ENCODE measurements at places on chromosomes 13 and 19.

- no peak for DNase-seq
Measured at GRCh38 chr19:29934257-29934656, 7.8 kb upstream of the URI1 start.

DNA sequence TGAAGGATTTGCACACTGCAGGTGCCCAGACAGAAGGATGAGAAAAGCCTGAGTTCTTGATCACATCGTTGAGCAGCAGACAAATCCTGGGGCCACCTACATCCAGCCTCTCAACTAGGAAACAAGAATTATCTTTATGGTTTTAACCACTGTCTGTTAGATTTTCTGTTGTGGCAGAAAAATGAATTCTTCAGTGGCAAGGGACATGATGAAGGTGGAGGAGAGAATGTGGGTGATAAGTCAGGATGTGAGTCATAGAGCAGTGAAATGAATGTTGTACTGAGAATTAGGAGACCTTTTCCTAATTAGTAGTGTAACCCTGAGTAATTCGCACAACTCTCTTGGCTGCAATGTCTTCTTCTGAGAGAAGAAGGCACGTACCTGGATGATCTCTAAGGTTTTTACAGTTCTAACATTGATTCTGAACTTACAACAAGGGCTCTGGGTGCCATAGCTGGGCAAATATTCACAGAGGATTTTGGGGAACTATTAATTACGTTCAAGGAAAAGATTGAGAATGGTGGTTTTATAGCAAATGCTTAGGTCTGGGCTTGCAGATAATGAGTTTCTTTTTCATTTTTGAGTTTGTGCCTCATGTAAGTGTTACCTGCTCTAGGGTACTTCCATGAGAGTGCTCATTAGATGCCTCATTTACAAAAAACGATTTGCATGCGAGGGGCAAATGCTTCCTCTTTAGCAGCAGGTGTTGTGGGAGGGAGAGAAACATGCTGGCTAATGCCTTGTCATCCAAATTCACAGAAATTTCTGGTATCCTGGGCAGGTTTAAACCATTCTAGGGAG lies 111.0 kb upstream of the KL start:
- DNase-seq = peak; percentile 30

DNA sequence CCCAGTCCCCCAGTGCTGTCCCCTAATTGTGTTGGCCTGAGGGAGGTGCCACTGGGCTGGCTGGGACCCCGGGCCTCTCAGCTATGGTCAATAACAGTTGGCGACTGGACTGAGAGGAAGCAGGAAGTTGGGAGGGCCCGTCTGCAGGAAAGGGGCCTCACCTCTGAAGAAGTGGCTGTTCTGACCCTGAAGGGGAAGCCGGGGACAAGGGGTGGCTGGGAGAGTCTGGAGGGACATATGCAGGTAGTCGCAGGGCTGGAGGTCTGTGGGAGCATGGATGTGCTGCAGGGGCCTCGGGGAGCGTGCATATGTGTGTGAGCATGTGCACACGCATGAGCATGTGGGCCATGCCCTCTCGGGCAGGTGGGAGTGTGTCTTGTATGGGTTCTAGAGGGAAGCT lies 5.9 kb downstream of the PKN1 start:
- DNase-seq = no peak

DNA sequence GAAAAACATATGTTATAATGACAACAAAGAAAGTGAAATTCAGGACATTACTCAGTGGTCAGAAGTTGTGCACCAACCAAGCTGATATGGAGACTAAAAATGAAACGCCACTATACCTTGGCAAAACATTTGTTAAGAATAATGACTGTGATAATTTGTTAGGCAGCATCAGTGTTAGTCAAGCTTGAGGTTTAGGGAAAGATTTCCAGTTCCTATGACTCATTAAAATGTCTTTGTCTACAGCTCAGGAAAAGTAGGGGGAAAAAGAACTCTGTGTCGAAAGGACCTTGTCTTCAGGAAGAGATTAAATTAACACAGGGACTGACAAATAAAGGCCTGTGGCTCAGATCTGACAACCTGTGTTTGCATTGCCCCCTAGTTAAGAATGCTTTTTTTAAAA lies 764.1 kb upstream of the SLITRK6 start:
- DNase-seq = no peak

DNA sequence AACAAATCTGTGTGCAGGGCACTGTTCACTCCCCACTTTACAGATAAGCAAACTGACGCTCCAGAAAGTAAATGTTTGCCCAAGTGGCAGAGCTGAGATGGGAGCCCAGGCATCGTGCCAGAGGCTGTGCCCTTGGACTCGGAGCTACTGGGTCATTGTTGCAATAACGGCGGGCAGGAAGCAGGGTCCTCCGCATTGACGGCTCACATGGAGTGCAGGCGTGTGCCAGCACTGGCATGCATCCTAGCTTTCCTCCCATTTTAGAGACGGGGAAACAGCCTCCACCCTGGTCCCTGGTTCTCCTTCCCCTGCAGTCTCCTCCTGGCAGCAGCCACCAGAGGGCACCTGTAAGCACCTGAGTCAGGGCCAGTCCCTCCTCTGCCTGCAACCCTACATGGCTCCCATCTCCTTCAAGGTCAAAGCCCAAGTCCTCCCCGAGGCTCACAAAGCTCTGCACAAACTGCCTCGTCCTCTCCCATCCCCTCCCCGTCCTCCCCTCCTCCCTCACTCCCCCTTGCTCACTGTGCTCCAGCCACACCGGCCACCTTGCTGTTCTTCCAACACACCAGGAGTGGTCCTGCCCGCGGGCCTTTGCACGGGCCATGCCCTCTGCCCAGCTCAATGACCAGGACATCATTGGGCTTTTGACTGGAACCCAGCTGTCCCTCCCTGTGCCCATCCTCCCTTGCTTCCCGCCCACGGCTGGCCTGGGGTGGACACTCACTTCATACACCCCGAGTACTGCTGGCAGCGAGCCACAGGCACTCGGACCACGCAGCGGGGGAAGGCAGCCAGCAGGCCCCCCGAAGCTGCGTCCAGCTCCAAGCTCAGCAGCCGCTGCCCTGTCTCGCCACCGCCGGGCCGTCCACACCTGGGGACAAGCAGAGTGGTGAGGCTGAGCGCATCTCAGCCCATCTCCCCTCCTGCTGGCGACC lies 7.7 kb upstream of the LRG1 start:
- no peak for DNase-seq

GRCh38 chr19:7257148-7258040 lies 36.8 kb downstream of the INSR start:
- DNase-seq = no peak

DNA sequence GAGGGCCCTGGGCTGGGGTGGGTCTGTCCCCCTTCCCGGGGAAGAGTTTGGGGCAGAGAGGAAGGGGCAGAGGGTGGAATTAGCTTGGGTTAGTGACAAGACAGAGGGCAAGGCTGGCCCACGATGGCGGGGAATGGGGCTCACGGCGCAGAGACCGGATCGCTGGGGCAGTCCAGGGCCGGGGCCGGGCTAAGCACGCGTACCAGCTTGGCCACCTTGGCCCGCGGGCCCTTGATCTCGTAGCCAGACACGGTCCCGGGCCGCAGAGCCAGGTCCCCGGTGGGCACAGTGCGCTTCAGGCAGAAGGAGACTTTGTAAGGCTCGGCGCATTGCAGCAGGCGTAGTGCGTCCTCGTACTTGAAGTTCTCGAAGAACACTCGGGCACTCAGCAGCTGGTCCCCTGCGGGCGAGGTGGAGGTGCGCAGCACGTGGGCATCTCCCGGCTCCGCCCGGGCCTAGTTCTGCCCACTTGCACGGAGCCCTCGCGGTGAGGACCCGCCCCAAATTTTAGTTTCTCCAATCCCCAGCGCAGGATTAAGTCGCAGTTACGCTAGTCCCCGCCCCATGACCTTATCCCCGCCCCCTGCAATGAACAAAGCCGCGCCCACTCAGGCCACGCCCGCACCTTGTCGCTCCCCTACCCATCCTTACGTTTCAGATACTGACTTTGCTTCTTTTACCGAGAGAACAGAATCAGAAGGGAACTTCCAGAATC lies 8.6 kb upstream of the HIPK4 start:
- DNase-seq = no peak

DNA sequence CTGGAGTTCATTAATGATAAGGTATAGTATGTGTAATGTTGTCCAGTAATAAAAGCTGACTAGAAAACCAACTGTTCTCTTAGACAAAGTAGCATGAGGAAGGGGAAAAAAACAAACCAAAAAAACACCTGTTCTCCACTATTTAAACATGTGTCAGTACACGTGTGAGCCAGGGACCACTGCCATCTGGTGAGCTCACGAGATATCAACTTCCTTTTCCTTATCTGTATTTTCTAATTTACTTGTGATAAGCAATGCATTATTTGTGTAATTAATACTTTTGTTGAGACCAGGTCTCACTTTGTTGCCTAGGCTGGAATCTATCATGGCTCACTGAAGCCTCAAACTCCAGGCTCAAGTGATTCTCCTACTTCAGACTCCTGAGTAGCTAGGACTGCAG lies 4.3 kb upstream of the SIX5 start:
- no peak for DNase-seq

- no peak for DNase-seq
Measured at GRCh38 chr19:307111-307531, 15.9 kb upstream of the PLPP2 start.

GRCh38 chr13:93942016-93942415 lies 537.5 kb downstream of the DCT start:
- DNase-seq = no peak

- DNase-seq = no peak
Measured at GRCh38 chr13:95813139-95813538, 136.2 kb downstream of the DNAJC3 start.

DNA sequence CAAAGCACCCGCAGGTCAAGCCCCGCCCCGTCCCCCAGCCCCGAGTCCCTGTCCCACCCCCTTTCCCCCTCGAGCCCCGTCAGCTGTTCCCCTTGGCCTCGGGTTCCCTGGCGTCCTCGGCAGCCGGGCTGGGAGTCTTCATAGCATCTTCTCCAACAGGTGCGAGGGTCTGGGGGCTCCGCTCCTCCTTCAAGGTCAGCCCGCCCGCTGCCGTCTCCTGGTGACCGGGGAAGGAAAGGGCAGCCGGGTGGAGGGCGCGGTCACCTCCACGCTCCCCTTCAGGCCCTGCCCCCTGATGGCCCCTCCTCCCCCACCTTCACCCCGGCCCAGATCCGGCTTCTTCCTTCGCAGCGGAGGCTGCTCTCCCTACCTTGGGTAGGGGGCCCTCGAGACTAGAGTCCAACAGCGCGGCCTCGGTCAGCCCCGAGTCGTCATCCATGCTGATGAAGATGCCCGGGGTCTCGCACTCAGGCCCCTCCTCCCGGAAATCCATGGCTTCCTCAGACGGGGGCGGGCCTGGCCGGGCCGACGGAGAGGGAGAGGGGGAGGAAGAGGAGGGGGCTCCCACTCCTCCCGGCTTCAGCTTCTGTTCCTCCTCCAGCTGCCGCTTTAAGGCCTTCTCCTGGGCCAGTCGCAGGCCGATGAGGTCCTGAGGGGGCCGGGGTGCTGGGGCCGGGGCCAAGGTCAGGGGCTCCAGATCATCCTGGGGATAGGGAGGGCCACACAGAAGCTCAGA lies 541 bp upstream of the RSPH6A start:
- no peak for DNase-seq

GRCh38 chr13:68056816-68057710 lies 826.9 kb upstream of the PCDH9 start:
- DNase-seq = no peak

- peak; percentile 49 for DNase-seq
Measured at GRCh38 chr13:51704399-51705313, 99.3 kb downstream of the DHRS12 start.

- DNase-seq = no peak
Measured at GRCh38 chr13:112967686-112968379, 1.2 kb upstream of the MCF2L start.

GRCh38 chr19:33395561-33396550 lies 22.3 kb downstream of the CEBPG start:
- DNase-seq = no peak
